ENCODE measurements at places on chromosomes 4 and X.

- DNase-seq: no peak
Observed at GRCh38 chr4:99635601-99636000, 22.0 kb downstream of the C4orf54 start.

DNA sequence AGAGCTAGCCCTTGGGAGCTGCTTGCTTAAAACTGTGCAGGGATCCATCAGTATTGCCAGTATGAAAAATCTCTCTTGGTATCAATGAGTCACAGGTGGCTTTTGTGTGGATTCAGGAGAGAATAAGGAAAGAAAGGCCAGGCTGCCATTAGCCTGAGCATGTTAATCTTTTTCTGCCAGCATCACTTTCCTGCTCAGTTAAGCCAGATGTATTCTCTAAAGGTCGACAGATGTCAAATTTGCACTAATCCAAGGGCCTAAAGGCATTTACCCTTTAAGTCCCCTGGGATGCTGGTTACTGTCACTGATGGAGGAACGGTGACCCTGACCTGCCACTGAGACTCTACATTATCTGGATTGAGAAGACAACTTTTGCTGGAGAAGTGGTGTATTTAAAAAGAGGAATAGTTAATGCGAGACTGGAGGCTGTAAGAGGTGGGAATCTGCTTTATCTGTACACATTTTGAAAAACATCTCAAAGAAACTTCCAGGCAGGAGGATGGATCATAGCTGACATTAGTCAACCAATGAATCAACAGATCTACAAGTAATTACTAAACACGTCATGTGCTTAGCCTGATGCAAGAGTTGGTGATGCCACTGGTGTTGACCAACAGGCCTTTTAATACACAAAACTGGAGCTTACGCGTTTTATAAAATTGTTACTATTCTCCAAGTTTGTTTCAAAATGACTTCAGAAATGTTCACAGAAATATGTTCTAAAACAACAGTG lies 241.4 kb upstream of the ANXA3 start:
- no peak for DNase-seq

DNA sequence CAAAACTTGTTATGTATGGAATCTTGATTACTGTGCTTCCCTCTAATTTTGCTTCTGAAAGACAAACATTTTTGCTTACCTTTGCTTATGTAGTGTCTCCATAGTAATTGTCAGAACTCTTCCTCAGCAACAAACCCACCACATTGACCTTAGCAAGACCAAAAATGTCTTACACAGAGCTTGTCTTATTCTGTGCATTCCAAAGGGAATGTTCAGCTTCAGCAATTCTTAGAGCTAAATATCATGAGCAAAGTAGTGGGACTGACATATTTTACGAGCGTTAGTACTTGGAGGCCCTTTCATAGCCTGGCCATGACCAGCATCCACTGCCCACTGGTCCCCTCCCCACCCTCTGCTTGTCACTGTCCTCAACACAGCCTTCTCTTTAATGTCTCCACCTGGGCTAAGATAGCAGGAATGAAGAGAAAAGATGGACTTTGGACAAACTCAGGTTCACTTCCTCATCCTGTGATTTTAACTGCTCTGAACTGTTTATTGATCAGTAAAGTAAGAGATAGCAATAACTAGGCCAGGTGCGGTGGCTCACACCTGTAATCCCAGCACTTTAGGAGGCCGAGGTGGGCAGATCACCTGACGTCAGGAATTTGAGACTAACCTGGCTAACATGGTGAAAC lies 15.5 kb upstream of the SH3D19 start:
- no peak for DNase-seq

DNA sequence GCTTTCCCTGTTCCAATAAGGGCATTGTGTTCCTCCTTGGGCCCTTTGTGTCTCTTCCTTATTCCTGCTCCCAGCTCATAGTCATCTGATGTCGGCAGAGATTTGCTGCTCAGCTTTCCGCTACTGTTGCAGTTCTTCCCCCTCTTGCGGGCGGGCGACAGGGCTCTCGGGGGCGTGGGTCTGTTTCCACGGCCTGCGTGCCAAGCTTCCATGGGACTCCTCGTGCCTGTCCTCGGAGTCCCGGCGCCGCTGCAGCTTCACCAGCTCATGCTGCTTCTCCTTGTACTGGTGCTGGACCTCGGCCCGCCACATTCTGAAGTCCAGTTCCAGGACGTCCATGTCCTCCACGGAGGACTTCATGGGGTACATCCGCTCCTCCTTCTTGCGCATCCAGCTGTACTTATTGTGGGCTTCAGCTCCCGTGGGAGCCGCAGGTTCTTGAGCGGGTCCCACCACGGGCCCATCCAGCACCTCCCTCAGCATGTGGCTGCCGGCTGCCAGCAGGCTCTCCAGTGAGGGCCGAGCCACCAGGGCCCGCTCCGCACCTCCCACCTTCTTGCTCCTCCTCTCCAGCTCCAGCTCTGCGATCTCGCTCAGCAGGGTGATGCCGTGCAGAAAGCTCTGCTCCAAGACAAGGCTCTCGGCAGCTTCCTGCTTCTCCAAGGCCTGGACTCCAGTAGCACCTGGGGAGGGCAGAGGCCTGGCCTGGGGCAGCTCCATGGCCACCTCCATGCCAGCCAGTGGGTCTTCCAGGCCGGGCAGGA lies 74.1 kb upstream of the UCP1 start:
- DNase-seq: no peak

- no peak for DNase-seq
Observed at GRCh38 chr4:39429476-39430334, 23.0 kb downstream of the KLB start.

DNA sequence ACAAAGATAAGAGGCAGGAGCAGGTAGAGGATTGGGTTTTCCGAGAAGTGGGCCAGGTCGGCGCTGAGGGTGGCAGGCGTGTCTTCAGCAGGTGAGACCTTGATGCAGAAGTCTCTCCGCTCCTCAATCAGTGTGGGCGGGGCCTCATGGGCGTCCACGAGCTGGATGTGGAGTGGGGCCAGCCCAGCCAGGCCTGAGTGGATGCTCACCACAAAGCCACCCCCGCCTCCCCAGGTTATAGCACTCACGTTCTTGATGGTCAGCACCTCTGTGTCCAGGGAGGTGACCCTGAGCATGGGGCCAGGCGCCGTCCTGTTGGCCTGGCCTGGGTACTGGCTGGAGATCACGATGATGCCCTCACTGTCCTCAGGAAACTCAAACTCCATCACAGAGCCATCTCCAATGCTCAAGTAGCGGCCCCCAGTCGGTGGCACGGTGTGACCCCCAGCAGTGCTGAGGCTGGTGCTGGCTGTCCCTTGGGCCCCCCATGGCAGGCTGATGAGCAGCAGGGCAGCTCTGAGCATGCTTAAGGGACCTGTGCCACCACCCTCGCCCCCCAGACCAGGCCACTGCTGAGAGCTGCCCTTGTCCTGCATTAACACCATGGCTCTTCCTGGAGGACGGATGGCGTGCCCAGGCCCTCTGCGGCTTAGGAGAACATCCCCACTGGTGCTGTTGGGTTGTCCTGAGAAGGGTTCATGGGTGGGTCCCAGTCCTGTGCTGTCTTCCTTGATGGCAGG lies 1.9 kb downstream of the SLC10A3 start:
- DNase-seq: no peak

DNA sequence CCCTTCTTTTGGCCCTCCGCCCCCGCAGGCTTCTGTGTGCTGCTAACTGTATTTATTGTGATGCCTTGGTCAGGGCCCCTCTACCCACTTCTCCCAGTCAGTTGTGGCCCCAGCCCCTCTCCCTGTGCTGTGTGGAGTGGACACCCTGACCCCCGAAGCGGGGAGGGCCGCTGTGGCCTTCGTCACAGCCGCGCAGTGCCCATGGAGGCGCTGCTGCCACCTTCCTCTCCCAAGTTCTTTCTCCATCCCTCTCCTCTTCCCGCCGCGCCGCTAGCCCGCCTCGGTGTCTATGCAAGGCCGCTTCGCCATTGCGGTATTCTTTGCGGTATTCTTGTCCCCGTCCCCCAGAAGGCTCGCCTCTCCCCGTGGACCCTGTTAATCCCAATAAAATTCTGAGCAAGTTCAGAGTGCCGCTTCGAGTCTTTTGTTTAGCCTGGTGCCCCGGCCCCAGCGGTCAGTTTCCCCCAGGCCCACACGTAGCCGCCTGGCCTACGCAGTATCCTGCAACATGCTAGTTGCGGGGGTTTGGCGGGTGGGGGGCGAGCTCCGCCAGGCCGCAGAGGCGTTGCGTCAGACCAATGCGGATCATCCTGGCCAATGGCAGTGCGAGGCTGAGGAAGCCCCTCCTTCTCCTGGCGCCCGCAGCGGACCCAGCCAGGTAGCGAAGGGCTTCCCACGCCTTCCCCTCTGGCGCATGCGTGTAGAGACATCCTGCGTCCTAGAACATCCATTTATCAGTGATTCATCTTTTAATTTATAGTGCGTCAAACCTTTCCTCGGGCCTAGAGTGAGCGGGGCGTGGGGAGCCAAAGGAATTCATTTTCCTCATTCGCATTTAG lies 5.6 kb upstream of the KANTR start:
- DNase-seq: no peak

DNA sequence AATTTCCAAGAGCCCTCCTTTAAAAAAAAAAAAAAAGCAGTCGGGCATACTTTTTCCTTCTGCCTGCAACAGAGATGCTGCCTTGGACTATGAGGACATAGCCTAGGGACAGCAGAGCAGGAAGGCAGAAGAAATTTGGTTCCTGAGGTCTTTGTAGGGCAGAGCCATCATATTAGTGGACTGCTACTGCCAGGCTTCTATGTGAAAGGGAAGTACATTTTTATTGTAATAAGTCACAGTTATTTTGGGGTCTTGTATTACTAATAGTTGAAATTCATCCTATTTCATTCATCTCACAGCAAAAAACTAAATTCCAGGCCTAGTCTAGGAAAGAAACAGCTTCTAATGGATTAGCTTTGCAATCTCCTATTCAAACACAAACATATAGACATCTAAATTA lies 211.2 kb downstream of the NSUN7 start:
- no peak for DNase-seq

DNA sequence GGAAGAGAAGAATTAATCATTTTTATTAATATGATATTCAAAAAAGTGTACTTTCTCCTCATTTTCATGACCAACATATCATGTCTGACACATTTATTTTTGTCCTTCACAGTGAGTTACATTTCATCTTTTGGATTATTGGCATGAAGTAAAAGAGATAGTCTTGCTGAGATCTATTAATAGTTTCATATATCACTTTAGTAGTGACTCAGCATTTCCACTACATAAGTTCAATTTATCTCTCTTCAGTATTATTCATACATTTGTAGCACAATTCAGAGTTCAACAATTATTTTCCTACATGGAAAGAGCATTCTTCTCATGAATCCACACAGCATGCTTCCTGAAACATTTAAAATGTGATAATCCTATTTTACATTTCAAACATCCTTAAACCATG lies 1461.1 kb downstream of the TECRL start:
- DNase-seq: no peak

- DNase-seq: no peak
Observed at GRCh38 chrX:116278826-116279225, 108.3 kb downstream of the AGTR2 start.

DNA sequence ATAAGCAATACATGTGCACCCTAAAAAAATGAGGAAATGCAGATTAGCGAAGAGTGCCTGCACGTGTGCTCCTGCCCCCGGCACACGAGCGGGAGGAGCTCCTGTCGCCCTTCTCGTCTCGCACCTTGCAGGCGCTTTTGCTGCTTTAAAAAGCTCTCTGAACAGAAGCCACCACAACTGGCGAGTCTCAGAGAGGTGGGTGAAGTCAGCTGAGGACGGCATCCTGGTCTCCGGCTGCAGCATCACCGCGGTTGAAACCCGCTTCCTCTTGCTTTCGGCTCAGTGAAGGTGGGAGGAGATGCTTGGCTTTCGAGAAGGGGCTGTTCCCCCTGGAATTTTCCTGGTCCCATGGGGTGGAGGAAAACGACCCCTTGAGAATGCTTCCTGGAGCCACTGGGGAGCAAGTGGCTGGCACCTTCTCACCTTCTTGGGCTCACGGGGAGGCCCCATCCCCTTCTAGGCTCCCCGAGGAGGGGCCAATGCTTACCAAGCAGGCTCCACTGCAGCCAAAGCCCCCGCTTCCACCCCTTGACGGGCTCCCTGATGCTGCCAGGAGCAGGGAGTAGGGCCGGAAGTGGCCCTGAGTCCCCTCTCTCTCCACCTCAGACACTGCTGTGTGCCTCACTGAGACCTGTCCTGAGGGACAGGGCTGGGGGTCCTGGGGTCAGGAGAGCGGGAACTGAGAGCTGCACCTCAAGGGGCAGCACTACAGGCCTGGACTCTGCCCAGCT lies 29.2 kb upstream of the MXD4 start:
- DNase-seq: no peak

DNA sequence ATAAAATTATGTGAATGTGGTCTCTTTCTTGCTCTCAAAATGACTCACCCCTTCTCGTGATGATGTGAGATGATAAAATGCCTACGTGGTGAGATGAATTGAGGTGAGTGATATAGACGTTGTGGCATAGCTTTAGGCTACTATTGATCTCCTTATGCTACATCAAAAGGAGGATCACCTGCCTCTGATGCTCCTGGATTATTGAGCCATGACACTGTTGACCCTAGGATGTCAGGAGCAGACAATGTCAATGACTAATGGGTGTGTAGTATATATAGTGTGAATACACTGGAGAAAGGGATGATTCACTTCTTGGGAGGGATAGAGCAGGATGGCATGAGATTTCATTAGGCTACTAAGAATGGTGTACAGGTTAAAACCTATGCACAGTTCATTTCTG lies 210.7 kb upstream of the PRPS2 start:
- DNase-seq: no peak

DNA sequence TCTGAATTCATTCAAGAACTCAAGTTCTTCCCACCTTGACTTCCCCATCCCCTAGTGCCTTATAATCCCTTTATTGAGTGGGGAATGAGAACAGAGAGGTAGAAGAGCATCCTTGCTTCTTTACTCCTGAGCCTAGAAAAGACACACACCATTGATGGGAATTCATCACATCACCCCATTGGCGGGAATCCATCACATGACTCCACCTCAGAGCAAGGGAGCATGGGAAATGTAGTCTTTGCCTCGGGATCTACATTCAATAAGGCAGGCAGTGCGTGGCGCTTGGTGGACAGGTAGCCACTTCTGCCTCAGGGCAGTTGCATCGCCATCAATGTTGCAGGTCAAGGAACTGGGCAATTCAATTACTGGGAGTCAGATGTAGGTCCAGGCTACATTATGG lies 50.7 kb downstream of the MXRA5 start:
- peak; percentile 0 for DNase-seq

DNA sequence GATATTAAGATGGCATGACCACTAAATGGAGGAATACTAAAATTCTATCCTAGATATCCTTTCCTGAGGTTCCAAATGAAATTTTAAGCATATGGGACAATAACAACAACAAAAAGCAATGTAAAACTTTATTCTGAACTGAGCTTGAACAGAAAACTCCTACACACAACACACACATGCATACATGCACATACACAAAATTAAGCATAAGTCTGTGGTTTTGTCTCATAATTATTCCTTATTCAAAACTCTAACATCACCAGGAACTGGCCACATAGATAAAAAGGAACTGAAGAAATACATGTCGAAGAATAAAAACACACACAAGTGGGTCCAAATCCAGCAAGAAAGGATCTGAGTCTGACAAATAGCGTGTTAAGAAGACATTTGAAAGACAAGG lies 168.0 kb downstream of the COX18 start:
- no peak for DNase-seq
